ENCODE measurements at places on chromosomes 16 and 17.

GRCh38 chr17:74962622-74963394 is 9.8 kb downstream of the HID1 start:
- DNase-seq: no peak

GRCh38 chr17:35612924-35613521 is 25.9 kb downstream of the AP2B1 start:
- DNase-seq: peak; percentile 26

GRCh38 chr16:88295671-88296436 is 86.9 kb upstream of the ZNF469 start:
- DNase-seq: no peak

- DNase-seq: no peak
Observed at GRCh38 chr16:77589071-77589765, 133.1 kb upstream of the NUDT7 start.

DNA sequence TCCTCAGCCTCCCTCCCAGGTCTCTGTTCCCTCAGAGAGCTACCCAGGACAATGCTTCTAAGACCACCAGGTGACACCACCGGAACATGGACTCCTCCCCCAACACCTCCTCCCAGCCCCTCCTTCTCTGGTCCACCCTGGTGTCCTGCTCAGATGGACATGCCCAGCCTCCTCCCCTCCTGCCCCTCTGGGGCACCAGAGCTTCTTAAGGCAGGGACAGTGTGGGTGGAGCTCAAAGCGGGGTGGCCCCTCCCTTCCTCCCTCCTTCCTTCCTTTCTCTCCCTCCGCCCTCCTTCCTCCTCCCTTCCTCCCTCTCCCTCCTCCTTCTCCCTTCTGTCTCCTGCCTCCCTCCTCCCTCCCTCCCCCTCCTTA is 22.7 kb downstream of the TRPV3 start:
- DNase-seq: no peak

DNA sequence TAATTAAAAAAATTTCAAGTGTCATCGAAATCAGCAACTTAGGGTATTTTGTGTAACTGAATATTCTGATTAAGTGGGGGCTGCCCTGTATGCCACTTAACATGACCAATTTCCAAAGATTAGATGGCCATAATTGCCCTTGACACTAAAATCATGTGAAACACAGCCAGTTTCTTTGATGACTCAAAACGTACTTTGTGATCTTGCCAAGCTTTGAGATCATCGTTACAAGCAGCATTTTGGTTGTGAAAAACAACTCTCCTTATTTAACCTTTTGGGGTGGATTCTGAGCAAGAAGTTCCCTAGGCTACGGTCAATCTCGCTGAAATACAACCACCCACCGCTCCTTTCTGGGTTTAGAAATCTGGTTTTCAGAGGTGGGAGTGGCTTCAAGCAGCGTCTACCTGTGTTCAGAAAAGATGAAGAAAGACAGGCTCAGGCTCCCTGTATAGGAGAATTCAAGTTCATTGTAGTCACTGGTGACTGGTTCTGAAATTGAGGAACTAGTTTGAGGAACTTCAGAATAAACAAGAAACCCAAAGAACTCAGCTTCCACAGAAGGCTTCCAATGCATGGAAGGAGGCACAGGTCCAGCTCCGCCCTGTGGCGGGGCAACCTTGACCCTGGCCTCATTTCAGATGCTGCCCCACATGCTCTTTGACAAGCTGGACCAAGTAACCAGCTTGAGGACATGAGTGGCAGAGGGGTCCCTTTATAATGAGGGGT is 9.4 kb downstream of the MAP3K14 start:
- peak; percentile 51 for DNase-seq

DNA sequence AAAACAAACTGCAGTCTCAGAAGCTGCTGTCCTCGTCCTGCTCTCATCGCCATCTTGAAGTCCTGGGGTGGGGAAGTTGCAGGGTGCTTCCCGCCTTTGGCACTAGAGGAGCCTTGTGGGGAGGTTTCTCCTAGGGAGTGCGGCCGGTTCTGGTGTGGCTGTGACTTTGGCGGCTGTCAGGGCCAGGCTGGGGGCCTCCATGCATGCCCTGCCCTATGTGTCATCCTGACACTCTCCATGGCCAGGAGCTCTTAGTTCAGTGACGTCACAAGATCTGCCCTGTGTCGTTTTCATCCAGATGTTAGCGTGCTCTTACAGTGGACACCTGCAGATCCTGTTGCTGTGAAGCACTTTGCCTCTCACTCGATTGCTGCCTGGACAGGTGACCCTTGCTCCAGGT is 49.6 kb downstream of the PLD6 start:
- DNase-seq: no peak

GRCh38 chr16:83542491-83542890 is 265.3 kb upstream of the HSBP1 start:
- DNase-seq: no peak

DNA sequence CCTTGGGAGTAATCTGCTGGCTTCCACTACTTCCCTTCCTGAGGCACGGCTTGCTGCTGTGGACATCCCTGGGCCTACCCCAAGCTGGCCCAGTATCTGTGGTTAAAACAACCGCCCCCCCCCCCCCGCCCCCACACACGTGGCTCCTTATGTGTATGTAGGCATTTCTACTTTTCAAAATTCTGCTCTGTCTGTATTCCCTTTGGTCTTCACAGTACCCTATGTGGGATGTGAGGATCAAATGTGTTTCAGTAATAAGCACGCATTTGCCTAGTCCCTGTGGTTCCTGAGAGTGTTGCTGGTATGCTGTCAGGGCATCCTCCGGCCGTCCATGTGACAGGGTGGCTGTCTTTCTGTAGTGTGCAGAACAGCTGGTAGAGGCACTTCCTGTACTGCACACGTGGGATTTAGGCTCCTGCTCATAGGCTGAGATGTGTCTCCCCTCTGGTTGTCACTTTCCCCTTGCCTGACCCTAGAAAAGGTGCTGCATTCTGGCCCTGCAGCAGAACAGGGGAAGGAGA is 2.2 kb downstream of the NT5M start:
- DNase-seq: peak; percentile 10

GRCh38 chr17:64679710-64680216 is 17.7 kb upstream of the SMURF2 start:
- no peak for DNase-seq

- no peak for DNase-seq
Observed at GRCh38 chr16:67953641-67954375, 9.9 kb upstream of the LCAT start.

GRCh38 chr16:64225036-64225435 is 896.8 kb downstream of the CDH11 start:
- DNase-seq: no peak

DNA sequence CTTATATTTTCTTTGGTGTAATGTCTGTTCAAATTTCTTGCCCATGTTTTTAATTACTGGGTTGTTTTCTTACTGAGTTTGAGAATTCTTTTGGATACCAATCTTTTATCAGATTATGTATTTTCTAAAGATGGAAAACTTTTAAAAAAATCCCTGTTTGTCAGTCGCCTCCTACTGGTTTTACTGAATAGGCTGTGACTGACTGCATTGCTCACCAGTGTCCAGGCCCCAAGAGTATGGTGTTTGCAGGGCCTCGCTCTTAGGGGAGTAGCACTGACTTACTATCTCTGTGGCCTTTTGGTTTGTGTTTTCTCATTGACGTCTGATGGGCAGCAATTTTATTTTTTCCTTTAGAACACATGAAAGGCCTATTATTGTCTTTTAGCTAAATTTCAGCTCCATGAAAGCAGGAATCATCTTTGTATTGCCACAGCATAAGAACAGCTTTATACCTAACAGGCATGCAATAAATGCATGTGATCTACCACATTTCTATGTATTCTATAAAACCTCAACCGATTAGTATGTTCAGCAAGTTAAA is 188.4 kb downstream of the AATF start:
- no peak for DNase-seq

DNA sequence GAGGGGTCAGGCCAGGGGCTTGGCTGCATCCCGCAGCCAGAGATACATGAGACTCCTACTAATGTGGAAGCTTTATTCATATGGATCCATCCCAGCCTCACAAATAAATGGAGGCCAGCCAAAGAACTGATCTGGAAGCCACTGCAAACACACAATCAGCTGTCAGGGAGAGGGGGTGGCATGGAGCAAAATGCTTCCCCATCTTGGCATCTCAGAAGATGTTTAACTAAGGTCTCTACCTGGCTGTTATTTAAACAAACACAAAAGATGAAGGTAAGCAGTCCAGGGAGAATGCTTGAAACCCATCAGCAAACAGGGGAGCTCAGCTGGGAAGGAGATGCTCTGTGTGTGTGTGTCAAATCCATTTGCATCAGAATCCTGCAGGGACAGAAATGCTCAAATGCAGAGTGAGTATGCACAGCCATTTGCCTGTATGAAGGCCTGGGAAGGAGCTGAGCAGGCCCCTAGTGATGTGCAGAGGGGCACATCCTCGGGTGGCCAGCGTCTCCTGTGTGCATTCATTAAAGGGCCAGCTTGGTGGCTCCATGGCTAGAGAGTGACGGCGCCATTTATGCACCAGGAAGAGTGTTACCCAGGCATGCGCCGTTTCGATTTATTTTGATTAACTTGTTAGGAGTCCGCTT is 34.2 kb upstream of the IRX3 start:
- no peak for DNase-seq

- no peak for DNase-seq
Observed at GRCh38 chr17:15122857-15123256, 142.3 kb downstream of the PMP22 start.

DNA sequence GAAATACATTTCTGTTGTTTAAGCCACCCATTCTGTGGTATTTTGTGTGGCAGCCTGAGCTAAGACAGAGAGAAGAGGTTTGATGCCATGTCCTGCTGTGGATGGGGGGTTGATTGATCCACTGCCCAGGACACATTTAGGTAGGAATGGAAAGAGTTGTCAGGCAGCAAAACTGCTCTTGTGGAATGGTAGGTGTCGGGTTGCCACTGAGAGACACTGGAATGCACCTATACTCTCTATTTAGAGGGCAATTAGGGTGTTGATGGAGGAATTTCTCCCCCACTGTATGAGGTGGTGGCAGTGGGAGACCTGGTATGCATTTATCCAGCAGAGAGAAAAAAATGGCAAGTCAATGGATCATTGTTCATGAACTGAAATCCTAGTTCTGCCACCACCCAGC is 30.9 kb downstream of the CBLN1 start:
- DNase-seq: no peak

DNA sequence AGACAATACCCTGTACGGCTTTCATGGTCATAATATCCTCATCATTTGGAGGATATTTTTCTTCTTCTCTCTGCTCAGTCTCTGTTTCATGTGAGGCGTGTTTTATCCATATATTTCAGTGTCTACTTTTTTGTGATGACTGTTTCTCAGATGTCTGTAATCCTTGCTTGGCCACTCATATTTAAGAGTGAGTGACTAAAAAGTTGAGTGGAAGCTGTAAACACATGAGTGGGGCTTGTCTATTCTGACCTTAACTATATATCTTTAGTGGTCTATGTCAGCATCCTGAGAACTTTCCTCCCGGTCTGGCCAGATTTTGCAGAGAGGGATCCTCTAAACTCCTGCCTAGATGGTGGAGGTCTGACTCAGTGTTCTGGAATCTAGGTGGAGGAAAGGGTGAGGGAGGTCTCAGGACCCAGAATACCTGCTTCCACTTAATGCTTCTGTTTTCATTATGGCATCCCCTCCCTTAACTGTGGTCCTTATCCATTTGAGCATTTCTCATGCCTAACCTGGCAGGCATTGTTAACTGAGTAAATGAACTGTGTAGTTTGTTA is 6.0 kb downstream of the DDX19B start:
- no peak for DNase-seq

DNA sequence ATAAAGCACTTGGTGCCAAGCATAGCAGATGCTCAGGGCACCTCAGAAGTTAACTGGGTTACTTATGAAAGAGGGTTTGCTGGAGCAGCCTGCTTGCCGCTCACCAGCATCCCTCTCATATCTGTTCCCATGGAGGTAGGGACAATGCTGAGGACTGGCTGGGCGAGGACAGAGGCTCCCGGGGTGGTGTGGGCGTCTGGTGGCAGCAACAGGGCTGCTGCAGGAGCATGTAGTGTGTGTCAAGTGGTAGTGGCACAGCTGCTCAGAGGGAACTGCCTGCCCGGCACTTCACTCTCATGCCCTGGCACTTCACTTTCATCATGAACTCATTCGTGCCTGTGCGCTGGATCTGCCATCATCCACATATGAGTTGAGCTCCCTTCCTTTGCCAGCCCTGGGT is 26.9 kb upstream of the ZNHIT3 start:
- no peak for DNase-seq

GRCh38 chr17:31627960-31628359 is 231.1 kb downstream of the COPRS start:
- DNase-seq: no peak

DNA sequence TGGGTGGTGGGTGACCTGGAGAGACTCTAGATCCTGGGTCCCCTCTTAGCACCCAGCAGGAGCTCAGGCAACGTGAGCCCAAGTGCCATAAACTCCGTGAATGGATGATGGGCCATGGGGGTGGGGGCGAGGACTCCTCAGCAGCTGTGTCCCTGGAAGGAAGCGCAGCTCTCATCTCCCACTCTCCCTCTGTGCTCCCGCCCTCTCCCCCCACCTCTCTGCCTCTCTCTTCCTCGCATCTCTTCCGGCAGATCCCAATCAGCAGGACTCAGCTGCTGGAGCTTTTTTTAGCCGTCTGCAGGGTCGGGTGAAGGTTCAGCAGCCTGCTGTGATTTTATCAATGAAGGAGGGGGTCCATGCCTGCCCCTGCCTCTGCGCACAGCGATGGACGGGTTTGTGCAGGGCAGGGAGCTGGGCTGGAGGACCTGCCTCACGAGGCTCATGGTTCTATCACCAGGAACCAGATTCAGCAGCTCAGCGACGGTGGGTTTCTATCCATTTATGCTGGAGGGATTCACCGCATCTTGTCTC is 8.3 kb downstream of the CCR7 start:
- DNase-seq: no peak

GRCh38 chr17:70168044-70168976 is 1.0 kb upstream of the KCNJ2 start:
- DNase-seq: no peak

GRCh38 chr16:80033783-80034468 is 433.4 kb upstream of the MAF start:
- DNase-seq: no peak

DNA sequence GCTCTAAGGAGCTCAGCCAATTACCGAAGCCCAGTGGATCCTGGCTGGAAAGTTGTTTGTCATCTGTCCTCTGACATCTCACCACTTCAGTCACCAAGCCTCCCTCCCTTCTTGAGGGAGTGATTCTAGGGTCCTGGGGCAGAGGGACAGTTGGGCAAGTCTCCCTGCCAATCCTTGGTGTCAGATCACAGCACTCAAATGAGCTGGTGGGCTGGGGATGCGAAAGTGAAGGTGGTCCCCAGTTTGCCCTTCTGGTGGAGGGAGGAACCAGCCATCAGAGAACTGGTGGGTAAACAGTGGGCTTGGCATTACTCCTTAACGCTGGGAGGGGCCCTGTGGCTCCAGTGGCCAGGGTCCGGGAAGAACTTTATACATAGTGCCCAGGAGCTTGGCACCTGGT is 4.4 kb upstream of the CALB2 start:
- no peak for DNase-seq

DNA sequence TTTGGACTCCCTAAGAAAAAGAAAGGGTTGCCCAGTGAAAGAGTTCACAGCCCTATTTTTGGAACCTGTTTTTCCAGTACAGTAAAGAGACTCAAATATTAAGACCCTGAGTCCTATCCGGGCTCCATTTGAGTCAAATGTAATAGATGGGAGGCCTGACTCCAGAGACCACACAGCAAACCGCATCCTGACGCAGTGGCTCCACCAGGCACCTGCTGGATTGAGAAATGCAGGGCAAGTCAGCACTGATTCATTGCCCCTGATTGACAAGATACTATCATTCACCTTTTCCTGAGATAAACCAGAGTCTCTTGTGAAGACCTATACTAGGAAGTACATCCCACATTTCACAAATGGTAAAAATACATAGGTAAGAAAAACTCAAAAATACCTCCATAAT is 715.7 kb upstream of the SOX9 start:
- DNase-seq: no peak

All from activated CD4-positive, alpha-beta T cell treated with anti-CD3 and anti-CD28 coated beads, Interleukin-2, amount 50 U/mL, for 4 hours (primary cell).